ENCODE measurements at places on chromosomes 6 and 20.

- no peak for DNase-seq
Measured at GRCh38 chr20:1879369-1879768, 15.8 kb upstream of the SIRPA start.

DNA sequence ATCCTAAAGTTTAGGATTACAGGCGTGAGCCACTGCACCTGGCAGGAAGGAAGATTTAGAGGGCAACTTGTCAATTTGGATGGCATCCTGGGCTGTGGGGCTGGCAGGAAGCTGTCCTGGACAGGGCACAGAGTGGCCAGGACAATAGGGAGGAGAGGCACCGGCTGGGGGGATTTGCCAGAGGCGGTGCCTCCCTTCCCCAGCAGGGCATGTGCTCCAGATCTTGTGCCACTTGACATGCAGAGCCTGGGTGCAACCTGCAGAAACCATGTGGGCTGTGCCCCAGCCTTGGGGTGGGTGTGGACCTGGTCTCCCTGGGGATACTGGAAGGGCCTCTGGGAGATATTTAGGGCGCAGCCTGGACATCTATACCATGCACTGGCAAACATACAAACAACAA, 58.6 kb upstream of the EEF1A1 start:
- no peak for DNase-seq

DNA sequence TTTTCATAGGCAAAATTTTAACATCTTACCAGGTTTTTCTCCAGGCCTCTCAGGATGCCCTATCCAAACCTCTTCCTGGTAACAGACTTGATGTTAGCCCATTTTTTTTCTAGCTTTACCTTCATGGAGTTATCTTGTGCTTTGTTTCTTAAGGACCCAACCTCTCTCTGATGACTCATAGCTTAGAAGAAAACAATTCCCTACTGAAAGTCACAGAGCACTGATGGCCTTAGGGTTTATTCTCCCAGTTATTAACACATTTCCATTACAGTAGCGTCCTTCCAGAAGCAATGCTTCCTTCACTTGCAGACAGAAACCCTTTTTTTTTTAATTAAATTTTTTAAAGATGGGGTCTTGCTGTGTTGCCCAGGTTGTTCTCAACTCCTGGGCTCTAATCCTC, 79.4 kb downstream of the IYD start:
- DNase-seq = no peak

- DNase-seq = no peak
Measured at GRCh38 chr6:77425216-77425615, 38.1 kb downstream of the HTR1B start.

- no peak for DNase-seq
Measured at GRCh38 chr20:10771435-10772140, 97.8 kb upstream of the JAG1 start.

GRCh38 chr6:69390125-69390524, 406.7 kb downstream of the LMBRD1 start:
- DNase-seq = no peak

- no peak for DNase-seq
Measured at GRCh38 chr6:51827580-51827979, 259.8 kb downstream of the PKHD1 start.

- no peak for DNase-seq
Measured at GRCh38 chr20:3134151-3134550, 25.5 kb downstream of the FASTKD5 start.

DNA sequence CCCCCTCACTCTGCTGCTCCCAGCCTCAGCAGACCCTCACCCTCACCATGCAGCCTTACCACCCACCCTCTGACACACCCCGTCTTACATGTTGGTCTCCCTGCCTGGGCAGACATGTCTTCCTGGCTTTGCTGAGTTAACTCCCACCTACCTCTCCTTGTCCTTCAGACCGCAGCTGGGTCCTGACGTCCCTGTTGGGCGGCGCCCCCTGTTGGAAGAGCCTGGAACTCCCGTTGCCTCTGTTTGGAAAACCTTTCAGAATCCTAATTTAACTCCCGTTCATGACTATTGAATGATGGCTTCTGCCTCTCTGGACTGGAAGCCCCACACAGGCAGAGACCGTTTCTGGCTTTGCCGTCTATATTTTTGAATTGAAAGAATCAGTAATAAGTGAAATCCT, 245.1 kb downstream of the MYLK4 start:
- no peak for DNase-seq

DNA sequence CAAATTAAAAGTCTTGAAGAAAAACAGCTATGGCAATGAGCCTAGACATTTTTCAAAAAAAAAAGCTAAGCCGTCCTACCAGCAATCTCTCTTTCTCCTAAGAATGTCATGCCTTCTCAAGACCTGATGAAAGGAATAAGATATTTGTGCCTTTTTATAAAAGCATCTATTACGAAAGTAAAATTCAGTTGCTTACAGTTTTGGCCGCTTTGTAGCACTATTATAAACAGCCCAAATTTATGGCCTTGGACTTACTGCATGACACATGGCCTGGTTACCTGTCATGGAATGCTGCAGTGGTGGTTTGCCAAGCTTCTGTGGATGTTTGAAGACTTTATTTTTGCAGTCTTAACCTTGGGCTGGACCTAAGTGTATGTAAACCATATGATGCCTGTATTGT, 22.2 kb upstream of the VAPB start:
- DNase-seq = no peak

DNA sequence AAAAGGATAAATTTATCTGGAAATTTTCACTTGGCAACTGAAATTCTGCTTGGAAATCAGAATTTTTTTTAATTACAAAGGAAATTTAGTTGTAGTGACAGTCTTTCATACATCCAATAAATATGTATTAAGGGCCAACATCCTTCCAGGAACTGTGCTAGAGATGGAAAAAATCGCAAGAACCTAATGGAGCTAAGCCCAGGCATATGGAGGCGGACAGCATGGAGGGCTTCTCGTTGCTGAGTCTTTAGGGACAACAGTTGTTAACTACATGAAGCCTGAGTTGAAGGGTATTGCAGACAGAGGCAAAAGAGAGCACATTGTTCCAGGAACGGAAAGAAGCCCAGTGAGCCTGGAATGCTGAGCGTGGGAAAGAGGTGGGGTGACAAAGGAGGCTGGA, 208.9 kb downstream of the IBTK start:
- no peak for DNase-seq

DNA sequence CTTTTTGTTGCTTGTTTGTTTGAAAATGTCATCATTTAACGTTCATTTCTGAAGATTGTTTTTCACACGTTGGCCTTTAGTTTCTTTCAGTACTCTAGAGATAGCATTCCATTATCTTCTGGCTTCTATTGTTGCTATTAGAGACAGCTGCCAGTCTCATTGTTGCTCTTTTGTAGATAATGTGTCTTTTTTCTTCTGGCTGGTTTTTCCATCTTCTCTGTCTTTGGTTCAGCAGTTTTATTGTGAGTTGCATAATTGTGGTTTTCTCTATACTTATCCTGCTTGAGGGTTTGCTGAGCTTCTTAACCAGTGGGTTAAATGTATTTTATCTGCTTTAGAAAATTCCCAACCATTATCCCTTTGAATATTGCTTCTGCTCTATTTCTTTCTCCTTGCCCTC, 23.2 kb upstream of the AIG1 start:
- no peak for DNase-seq

DNA sequence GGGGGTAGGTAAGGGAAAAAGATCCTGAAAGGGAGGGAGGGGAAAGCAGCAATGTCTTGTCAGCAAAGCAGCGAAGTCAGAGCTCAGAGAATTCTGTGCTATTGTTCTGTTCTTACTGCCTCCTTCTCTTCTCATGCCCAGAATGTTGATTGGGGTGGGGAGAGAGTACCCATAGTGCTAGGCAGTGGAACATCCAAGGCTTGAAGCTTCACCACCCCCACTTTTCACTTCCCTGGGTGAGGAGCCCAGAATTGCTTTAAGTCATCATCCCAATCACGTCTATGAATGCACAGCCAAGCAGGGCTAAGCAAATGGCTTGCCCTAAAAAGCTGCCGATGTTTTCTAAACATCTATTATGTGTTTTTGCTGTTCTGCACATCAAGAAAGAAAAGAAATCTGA, 16.5 kb downstream of the REPS1 start:
- DNase-seq = no peak

DNA sequence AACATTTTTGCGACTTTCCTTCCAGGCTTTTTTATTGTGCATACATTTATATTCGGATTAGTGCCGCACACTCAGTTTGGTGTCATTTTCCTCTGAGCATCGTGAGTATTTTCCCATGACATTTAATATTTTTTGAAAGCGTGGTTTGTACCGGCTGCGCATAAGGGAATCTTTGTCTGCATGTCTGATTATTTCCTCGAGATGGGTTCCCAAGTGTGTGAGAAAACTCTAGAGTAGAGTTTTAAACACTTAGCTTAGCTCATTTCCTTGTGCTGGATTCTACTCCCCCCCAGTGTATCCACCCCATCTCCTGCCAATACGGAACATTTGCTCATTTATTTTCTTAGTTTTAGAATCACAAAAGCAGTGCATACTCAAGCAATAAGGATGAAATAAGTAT, 94.3 kb downstream of the CDC5L start:
- DNase-seq = no peak

DNA sequence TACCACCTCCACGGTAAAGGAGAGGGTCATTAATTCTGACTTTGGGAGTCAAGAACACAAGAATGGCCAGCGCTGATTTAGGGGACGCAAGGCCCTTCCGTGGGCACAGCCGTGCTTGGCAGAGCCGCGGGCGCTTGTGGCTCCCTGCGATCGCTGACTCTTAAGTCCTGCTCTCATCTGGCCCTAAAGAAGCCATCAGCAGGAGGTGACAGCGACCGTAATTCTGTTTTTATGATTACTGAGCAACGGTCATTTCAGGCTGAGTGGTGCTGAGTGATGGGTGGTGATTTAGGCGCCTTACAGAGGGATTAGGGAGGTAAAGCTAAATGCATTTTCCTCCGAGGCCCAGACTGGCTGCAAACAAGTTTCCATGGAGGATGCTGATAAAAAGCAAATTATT, 364.6 kb upstream of the SULF2 start:
- DNase-seq = peak; percentile 28

- no peak for DNase-seq
Measured at GRCh38 chr6:117956386-117956785, 49.3 kb downstream of the SLC35F1 start.

GRCh38 chr20:35511814-35512420, 17.5 kb downstream of the C20orf173 start:
- DNase-seq = no peak

- DNase-seq = no peak
Measured at GRCh38 chr6:63788569-63788968, 153.0 kb downstream of the PHF3 start.

DNA sequence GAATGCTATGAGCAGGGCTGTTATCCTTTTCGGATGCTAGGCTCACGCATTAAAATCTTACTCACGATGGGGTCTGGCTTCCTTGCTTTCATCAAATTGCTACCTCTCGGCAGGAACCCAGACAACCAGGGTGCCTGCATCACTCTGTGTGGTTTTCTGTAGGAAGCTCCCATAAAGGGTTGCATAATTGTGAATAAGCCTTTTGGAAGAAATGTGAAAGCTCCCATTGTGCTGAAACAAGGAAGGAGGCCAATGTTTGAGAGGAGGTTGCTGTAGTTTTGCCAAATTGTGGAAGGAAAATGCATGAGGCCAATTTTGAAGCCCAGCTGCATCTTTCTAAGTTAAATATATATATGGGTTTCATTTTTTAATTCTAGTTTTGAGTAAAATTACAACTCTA, 615.5 kb downstream of the C6orf118 start:
- no peak for DNase-seq

GRCh38 chr6:25697537-25698340, 45.7 kb downstream of the SCGN start:
- DNase-seq = no peak

GRCh38 chr6:144661116-144661806, 376.1 kb downstream of the UTRN start:
- DNase-seq = no peak

- no peak for DNase-seq
Measured at GRCh38 chr6:169172456-169172855, 81.2 kb downstream of the THBS2 start.

DNA sequence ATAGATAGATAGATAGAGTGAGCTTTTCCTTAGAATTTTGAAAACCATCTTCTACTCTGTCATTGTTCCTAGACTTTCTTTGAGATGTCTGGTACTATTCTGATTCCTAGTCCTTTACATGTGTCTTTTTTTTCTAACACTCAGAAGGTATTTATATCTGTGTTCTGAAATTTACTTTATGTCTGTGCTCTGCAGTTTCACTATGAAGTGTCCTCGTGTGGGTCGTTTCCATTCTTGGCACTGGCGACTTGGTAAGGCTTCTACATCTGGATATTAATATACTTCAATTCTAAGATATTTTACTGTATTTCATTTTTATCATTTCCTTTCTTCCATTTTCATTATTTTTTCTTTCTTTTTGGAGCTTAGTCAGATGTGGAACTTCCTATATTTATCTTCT, 87.0 kb downstream of the FHL5 start:
- no peak for DNase-seq

GRCh38 chr6:132731086-132731485, 17.2 kb upstream of the VNN1 start:
- DNase-seq = no peak

GRCh38 chr6:125952764-125953501, 3.6 kb upstream of the HINT3 start:
- no peak for DNase-seq

GRCh38 chr6:157455731-157456523, 74.9 kb downstream of the ZDHHC14 start:
- DNase-seq = no peak

- no peak for DNase-seq
Measured at GRCh38 chr6:3813150-3813780, 35.9 kb upstream of the FAM50B start.

GRCh38 chr6:37110500-37111461, 59.2 kb upstream of the PIM1 start:
- DNase-seq = no peak

GRCh38 chr6:140774080-140774505, 1358.6 kb upstream of the GJE1 start:
- DNase-seq = no peak

- DNase-seq = no peak
Measured at GRCh38 chr6:31125586-31126363, 5.5 kb upstream of the CDSN start.

DNA sequence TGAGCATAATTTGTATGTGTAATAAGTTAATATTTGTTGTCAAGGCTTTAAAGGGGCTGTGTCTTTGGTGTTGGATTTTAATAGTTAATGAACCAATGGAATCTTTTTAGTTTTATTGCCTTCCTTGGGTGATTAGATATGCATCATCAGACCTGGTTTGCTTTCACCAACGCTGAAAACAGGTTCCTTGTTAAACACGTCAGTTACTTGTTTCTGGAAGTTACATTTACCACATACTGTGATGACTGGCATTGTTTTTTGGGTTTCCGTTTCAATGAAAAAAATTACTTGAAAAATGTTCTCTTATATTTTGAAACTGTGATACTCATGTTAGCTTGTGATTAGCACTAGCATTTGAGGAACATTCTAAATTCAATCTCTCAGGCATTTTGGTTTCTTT, 58.6 kb upstream of the RNF144B start:
- no peak for DNase-seq

DNA sequence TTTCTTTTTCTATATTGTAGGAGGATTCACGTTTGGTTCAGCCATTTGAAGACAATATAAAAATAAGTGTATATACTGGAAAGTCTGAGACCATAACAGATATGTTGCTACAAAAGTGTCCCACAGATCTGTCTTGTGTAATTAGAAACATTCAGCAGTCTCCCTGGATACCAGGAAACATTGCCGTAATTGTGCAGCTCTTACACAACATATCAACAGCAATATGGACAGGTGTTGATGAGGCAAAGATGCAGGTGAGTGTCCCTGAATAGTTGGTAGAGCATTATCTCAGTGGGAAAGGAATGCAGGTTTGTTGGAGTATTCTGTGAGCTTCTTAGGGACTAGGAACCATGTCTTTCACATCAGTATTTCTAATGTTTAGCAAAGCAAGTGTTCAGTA, 18.3 kb upstream of the ADGRF4 start:
- DNase-seq = no peak

GRCh38 chr20:17559338-17559737, 10.5 kb upstream of the DSTN start:
- DNase-seq = no peak
